Stimulated activated CD8-positive, alpha-beta memory T cell treated with anti-CD3 and anti-CD28 coated beads, Interleukin-2, amount 100 ng/mL, for 48 hours (primary cell): ENCODE measurements at places on chromosomes 11 and 22.
A peak's percentile ranks its signal among the peaks of the same experiment; 100 is the strongest.

- DNase-seq: no peak
Observed at GRCh38 chr11:78941226-78941851, 366.7 kb upstream of the NARS2 start.

- no peak for DNase-seq
Observed at GRCh38 chr11:45048870-45049691, 97.4 kb upstream of the PRDM11 start.

- no peak for DNase-seq
Observed at GRCh38 chr11:119316729-119317591, at the start of gene MCAM. MCAM (minus strand) TSS chr11:119317130; CDS start chr11:119317101, 29 bp downstream.

DNA sequence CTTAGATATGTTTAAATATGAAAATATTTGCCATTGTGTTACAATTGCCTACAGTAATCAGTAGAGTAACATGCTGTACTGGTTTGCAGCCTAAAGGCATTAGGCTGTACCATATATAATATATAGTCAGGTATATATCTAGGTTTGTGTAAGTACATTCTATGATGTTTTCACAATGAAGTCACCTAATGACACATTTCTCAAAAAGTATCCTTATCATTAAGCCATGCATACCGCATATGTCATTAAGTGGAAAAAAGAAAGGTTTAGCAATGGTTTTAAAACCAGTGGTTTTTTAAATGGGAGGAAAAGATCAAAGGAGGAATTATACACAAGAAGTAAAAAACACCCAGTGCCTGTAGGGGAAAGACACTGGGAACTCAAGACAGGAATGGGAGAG is 122.7 kb downstream of the RBFOX2 start:
- no peak for DNase-seq

DNA sequence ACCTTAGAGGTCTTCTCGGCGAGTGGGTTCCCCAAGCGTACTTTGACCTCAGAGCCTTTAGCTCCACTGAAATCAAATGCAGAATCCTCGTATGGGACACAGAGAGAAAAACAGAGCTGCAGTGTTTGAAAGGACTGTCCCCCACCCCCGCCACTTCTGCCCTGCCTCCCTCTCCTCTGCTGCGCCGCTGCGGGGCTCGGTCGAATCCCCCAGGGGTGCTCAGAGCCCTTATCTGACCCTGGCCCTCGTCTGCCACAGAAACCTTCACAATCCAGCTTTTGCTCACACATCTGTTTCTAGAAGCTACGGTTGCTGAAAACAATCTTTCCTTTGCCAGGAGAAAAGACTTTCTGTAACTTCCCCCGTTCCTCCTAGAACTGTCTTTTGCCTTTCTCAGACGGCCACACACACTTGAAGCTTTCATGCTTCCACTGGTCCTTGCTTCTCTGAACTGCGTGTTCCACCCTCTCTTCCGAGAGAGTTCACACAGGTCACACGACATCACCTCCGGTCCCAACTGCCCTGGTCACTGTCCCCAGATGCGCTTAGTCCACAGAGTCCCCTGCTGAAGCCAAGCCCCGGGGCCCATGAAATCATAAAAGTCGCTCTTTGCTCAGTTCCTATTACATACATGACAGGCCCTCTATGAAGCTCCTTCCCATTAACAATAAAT is 3.7 kb downstream of the SMIM35 start:
- DNase-seq: no peak

DNA sequence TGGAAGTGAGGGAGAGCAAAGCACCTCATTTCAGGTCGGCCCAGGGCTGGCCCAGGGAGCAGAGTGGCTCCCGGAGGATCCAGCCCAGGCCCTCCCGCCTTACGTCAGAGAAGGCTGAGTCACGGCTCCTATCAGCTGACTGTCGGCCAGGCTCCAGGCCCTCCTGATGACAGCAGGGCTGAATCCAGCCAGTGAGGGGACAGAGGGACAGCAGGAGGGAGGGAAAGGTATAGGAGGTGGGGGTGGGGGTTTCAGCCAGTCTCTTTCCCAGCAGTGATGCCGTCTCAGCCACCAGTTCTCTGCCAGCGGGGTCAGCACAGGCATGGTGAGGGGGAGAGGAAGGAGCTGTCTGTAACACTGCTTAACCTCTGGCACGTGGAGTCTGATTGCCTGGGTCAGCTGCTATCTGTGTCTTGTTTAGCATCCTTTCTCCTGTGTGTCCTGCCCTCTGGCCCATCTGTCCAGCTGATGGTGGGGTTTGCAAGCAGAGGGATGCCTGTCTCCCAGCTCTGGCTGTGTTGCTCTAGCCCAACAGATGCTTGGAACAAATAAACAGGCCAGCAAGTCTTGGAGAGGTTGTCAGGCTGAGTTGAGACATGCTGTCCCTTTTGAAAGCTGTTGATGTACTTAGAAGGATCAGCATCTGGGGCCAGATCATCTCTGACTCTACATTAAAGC is 74.0 kb downstream of the ADAMTS15 start:
- DNase-seq: no peak

- DNase-seq: no peak
Observed at GRCh38 chr11:69830086-69830485, 10.9 kb upstream of the FGF3 start.

- no peak for DNase-seq
Observed at GRCh38 chr11:64298966-64299846, 952 bp upstream of the CATSPERZ start.

DNA sequence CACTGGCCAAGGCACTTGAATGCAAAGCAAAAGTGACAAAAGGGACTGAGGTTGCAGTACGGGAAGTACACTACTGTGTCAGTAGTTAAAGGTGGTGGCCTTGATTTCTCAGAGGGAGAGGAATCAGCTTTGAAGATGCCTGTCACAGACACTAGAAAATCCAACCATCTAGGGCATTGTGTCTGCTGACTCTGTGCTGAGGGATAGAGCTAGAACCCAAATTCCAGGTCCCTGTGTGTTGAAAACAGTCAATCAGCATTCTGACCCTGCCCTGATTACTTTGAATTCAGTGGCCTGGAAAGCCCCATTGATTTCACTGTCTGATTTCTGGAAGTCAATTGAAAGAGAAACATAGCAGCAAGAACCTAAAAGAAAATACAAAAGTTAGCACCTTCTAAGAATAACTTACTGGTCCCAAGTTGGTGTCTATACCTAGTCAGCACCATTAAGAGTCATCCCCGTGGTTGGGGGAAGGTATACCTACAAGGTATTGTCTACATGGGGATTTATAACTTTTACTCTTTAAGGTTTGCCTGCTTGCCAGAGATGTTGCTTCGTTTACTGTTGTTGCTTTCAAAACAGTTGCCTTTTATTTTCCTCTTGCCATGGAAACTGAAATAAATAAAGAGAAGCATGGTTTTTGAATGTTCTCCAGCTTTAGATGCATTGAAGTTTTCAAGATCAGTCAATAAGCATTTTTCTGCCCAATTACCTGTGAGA is 97.3 kb downstream of the PDHX start:
- no peak for DNase-seq

- DNase-seq: no peak
Observed at GRCh38 chr11:79011357-79011756, 429.5 kb downstream of the TENM4 start.

- no peak for DNase-seq
Observed at GRCh38 chr11:85540181-85540580, 87.0 kb downstream of the DLG2 start.

GRCh38 chr11:69000831-69001242 is 12.2 kb downstream of the MRGPRF start:
- DNase-seq: no peak

DNA sequence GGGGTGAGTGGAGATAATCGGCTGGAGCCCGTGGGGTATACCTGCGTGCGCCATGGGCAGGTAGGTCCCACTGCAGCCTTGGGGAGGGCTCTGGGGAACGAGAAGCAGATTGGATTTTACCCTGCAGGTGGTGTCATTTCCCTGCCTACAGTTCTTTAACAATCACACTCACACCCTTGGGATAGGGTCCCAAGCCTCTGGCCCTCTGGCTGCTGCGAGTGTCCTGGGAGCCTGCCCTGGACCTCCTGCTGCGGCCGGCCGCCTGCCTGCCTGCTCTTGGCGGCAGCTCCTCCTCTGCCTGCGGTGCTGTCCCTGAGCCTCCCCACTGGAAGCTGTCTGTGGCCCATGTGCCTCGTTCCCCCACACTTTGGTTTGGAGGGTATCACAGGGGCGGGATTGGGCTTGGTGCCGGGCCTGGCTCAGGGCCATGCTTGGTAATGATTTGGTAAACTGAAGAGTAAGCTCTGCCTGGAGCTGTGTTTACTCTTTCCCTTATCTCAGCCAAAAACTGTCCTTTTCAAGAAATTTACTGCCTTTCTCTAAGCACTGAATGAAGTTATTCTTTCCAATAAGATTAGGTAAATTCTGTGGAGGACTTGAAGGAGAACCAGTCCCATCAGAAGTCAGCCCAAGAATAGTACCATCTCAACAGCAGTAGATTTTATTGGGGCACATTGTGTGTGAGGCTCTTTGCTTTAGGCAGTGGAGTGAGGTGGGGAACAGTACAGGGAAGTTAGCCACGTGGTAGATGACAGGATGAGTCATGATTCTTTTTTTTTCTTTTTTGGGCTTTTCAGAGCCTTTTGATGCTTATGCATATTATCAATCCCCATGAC is 53.7 kb downstream of the TBC1D22A start:
- DNase-seq: no peak

DNA sequence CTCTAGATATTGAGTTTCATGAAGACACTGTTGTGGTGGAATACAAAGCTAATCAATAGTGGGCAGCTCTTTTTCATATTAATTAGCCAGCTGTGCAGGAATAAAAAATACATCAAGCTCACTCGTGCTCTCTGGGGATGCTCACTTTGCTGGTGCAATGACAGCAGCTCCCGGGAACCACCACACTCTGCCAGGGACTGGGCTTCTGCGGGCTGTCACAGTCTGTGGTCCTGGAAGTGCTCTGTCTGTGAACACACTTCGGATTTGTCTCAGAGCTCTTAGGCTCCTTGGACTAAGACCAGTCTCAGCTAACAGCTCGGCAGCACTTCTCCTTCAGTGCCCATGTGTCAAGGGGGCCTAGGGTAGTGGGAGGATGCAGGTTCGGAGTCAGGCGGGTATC is 393.5 kb downstream of the TENM4 start:
- DNase-seq: no peak

DNA sequence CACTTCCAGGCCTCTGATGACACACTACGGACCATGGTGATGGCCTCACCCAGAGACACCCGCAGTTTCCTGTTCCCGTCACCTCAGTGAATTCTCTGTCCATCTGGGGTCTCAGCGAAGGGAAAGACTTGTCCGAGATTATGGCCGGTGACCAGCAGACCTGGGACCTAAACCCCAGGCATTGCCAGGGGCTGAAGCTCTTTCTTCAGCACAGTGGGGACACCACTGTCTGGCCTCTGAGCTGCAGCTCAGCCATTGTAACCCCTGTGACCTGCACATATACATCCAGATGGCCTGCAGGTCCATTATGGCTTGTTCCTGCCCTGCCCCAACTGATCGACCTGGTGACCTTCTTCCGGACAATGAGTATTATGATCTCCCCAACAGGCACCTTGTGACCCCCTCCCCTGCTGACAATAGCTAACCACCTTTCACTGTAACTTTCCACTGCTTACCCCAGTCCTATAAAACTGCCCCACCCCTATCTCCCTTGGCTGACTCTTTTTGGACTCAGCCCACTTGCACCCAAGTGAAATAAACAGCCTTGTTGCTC is 22.3 kb downstream of the CBX7 start:
- no peak for DNase-seq

- DNase-seq: no peak
Observed at GRCh38 chr22:29727131-29727523, 7.3 kb downstream of the CABP7 start.

DNA sequence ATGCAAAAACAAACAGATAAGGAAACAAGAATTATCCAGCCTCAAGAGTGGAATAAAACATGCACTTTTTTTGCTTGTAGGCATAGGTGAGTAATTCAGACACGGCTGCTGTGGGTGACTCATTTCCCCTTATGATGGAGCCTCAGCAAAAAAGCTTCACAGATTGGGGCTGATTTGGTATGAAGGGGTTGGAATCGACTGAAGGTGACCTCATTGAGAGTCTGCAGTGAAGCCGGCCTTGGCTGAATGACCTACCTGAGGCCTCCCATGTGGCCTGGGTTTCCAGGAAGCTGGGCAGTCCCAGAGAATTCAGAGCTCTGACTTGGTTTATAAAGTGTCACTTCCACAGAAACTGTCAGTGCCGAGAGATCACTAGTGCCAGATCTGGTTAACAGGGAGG is 34.2 kb upstream of the VPREB1 start:
- DNase-seq: peak; percentile 61

- DNase-seq: no peak
Observed at GRCh38 chr22:45754822-45755221, 83.2 kb downstream of the ATXN10 start.

DNA sequence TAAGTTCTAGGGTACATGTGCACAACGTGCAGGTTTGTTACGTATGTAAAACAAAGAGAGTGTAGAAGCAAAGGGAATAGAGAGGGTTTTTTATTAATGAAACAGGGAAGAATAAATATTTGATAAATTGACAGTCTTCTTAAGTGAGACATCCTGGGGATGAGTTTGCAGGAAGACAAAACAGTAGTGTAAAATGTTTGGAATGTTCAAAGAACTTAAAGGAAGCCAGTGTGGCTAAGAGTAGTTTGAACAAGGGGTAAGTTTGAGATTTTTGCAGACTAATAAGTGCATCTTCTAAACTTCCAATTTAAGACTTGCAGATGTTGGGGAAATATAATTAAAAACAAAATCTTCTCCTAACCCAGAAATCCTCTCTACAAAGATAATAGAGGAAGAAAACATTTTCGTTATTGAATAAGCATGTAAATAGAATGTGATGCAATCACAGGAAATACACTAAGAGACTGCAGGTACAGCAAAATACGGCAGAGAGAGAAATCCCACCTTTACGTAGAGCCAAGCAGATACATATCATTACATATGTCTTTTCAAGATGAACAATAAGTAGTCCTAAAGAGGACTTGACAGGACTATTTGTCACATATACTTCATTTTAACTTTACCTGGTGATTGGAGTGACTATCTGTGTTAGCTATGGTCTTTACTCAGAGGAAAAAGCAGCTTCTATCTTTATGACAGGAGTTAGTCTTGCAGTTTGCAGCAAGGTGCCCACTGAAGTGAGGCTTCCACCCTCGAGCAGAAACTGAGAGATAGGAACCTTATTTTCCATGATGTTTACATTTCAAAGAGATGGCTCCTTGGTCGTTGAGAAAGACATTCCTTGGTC is 402.1 kb downstream of the CNTN5 start:
- no peak for DNase-seq

DNA sequence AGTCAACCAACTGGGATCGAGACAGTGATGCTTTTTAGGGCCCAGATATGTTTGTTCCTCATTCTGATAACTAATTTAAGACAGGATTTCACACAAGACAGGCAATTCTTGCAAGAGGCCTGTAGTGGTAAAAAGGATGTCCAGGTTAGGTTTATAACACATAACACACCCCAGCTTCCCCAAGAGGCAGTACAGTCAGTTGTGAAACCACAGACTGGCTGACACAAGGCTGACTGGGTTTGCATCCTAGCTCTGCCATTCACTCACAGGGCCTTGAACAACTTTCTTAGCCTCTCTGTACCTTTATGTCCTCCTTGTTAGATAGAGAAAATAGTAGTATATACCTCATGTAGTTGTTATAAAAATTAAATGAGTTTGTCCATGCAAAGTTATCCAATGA is 55.0 kb upstream of the PTH start:
- no peak for DNase-seq

- no peak for DNase-seq
Observed at GRCh38 chr11:110712659-110713448, 617 bp upstream of the ARHGAP20 start.

- DNase-seq: no peak
Observed at GRCh38 chr11:70482529-70482917, 84.2 kb downstream of the CTTN start.
